ENCODE measurements at places on chromosomes 2 and 18.
A peak's percentile ranks its signal among the peaks of the same experiment; 100 is the strongest.

GRCh38 chr2:23566241-23567142 lies 181.5 kb downstream of the KLHL29 start:
- DNase-seq, result peak; percentile 24

DNA sequence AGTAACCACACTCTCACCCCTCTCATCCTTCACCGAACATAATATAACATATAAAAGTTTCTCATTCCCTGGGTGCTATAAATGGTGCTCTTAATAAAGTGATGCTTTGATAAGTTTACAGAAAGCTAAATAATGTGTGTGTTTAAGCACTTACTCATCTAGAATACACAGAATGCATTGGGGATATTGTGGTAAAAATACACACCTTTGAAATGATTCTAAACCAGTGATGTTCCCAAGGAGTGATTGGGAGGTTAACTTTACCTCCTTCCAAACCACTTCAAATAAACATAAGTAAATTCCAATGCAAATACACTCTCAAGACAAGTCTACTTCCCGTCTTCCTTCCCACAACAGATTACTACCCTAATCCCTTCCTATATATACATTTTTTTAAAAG lies 85.3 kb upstream of the TWSG1 start:
- DNase-seq, result no peak

- no peak for DNase-seq
These were observed 1.8 kb downstream of the ZEB2 start for GRCh38 chr2:144517866-144518747.

DNA sequence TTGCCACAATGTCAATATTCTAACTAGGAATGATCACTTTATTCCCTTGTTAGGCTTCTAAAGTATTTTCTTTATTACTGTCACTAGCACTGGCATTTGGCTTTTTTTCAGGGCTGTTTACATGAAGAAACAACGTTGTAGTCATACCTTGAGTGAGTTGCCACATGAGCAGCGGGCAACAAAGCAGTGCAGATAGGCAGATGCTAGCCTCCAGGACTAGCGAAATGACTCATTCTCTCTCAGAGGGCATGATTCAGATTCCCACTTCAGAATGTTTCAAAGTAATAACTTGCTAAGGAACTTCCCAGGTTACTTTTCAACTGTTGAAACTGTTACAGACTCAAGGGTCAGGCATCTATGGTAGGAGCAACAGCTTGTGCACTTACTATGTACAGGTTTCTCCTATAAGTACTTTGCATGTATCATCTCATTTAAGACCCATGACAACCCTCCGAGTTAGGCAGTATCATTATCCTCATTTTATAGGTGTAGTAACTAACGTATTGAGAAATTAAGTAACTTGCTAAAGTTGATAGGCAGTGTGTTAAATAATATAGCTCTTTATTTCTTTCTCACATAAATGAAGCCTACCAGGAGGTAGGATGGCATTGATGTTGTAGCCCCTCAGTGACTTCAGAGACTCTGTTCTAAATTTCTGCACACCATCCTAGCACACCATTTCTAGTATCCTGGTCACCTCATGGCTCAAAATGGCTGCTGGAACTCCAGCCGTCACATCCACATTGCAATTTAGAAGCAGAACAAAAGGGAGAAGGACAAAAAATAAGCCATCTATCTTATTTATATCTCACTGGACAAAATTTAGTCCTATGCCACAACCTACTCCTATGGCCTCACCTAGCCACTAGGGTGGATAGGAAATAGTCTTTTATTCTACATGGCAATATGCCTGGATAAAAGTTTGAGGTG lies 83.3 kb downstream of the ICOS start:
- DNase-seq, result no peak

- DNase-seq, result no peak
These were observed 98.8 kb downstream of the METTL8 start for GRCh38 chr2:171334946-171335345.

- DNase-seq, result peak; percentile 69
These were observed 58.5 kb downstream of the ROCK1 start for GRCh38 chr18:21053127-21053526.

- no peak for DNase-seq
These were observed 9.8 kb downstream of the GATA6 start for GRCh38 chr18:22179174-22179573.

All from HepG2 (cell line).